ENCODE measurements at places on chromosomes 3 and 15.

DNA sequence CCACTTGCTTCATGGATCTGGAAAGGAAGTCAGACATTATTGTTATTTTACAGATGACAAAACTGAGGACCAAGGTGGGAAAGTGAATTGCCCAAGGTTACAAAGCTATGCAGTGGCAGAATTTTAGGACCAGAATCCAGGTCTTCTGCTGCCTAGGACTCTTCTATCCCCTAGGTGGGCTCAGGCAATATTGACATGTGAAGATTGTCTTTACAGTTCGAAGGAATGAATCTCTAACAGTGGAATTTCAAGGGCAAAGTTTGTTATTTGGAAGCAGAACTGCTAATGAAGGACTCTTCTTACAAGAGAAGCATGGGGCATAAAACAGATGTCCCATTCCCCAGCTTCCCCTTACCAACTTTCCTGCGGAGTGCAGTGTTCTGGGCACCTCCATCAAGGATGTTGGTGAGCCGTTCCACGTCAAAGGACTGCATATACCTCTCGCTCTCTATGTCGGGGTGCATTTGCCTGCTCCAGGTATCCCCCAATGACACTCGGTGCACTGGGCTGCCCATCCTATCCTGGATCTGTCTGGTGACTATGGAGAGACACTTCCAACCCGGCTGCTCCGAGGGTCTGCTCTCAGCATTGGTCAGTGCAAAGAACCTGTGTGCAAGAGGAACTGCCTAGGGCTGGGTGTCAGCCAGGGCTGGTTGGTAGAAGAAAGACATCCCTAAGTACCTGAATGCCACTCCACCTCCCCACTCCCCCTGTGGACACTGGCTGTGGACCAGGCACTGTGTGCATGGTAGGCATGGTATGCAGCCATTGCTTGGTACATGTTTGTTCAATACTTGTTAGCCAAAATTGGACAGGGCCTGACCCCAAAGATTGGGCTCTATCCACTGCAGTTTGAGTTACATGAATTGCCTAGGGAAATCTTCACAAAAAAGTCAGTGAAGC, 2.1 kb downstream of the ACOX2 start:
- no peak for DNase-seq

- DNase-seq = no peak
Observed at GRCh38 chr15:56102441-56102840, 109.0 kb upstream of the NEDD4 start.

DNA sequence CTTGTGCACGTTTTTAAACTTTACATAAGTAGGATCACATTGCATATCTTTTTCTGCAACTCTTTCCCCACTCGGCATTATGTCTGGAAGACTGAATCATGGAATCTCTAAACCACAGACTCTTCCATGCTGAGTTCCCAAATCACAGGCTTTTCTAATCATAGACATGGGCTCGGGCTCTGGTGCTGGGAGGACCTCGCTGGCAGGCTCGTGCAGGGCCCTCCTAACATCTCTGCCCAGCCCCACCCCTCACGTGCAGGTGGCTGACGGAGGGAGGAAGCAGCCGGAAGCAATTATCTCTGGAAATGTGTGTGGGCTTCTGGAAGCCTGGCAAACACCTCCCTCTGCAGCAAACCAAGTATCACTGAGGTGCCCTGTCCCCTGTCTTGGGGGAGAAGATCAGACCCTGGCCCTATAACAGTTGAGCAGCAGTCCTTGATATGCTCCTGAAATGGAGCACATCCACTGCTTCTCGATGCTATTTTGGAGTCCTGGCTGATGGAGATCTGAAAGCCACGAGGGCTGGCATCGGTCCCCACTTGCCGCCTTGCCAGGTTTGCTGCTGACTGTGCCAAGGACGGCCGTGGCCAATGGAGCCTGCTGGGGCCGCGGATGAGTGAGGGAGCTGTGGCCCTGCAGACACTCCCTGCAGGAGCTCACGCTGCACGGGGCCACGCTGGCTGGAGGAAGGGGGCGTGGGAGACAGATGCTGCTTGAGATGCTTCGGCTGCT, 4.4 kb upstream of the IQSEC1 start:
- no peak for DNase-seq

- DNase-seq = no peak
Observed at GRCh38 chr3:76096836-76097588, 311.7 kb upstream of the ZNF717 start.

GRCh38 chr3:120449701-120450599, 842 bp downstream of the FSTL1 start:
- peak; percentile 18 for DNase-seq

- DNase-seq = no peak
Observed at GRCh38 chr3:122893282-122893681, 98.4 kb downstream of the SLC49A4 start.

DNA sequence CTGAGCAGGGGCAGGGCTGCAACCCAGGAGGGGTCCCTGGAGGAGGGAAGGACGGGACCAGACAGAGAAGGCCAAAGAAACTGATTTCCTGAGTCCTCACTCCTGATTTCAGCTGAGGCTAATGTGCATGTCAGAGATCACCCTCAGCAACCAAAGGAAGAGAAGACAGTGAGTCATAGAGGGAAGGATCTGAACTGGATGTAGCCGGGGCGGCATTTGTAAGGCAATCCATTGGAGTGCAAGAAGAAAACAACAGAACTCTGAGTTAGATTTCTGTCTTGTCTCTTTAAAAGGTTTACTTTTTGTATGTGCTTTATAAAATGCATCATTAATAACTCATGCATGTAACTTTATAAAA, 105.3 kb upstream of the AGBL1 start:
- DNase-seq = no peak

DNA sequence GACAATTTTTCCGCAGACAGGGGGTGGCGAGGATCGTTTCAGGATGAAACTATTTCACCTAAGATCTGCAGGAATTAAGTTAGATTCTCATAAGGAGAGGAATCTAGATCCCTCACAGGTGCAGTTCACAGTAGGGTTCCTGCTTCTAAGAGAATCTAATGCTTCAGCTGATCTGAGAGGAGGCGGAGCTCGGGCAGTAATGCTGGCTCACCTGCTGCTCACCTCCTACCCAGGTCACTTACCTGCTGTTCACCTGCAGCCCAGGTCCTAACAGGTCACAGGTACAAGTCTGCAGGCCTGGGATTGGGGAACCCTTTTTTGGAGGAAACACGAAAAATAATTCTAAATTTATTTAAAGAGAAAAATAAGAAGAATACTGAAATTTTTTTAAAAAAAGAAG, 406.8 kb downstream of the MCTP2 start:
- DNase-seq = no peak

- DNase-seq = no peak
Observed at GRCh38 chr15:54803134-54803808, 393.5 kb downstream of the RSL24D1 start.

GRCh38 chr3:44510000-44510368, 32.5 kb upstream of the ZNF445 start:
- DNase-seq = no peak

- DNase-seq = no peak
Observed at GRCh38 chr15:68360721-68361120, 71.2 kb downstream of the ITGA11 start.

- DNase-seq = no peak
Observed at GRCh38 chr15:90873998-90874605, 5.7 kb downstream of the FURIN start.

DNA sequence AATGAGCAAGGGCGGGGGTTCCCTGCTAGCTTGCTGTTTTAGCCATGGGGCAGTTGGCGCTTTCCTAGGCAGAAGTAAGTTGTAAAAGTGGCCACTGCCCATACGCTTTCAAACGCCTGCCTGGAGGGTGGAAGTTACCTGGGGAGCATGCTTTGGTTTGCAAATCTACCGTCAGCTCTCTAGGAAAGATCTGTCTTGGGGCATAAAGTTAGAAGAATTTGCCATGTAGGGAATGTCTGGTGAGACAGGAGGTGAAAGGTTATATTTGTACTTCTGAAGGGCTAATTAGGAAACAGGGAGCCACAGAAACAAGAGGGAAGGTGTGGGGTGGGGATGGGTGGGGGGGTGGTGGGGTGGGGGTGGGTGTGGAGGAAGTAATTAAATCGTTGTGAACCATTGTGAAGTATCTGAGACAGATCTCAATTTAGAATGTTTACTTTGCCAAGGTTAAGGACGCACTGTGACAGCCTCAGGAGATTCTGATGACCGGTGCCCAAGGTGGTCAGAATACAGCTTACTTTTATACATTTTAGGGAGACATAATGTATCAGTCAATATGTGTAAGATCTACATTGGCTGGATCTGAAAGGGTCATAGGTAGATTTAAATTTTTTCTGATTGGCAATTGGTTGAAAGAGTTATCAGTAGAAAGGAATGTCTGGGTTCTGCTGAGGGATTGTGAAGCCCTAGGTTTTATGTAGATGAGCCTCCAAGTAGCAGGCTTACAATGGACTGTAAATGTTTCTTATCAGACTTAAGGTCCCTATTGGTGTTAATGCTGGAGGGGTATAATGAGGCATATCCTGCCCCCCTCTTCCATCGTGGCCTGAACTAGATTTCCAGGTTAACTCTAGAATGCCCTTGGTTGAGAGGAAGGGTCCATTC, 62.0 kb upstream of the GCNT3 start:
- DNase-seq = no peak

DNA sequence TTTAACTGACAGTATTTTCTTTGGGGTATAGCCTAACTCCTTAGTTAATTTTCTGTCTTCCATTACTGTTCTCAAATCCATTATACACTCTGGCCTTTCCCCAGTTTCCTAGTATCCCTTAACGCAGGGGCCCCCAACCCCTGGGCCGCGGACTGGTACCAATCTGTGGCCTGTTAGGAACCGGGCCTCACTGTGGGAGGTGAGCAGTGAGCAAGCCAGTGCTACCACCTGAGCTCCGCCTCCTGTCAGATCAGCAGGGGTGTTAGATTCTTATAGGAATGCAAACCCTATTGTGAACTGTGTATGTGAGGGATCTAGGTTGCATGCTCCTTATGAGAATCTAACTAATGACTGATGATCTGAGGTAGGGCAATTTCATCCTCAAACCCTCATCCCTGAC, 75.1 kb downstream of the DOCK3 start:
- no peak for DNase-seq

- DNase-seq = no peak
Observed at GRCh38 chr3:189561256-189561655, 69.9 kb upstream of the TP63 start.

- DNase-seq = no peak
Observed at GRCh38 chr3:112948346-112948838, 26.5 kb downstream of the CD200R1 start.

DNA sequence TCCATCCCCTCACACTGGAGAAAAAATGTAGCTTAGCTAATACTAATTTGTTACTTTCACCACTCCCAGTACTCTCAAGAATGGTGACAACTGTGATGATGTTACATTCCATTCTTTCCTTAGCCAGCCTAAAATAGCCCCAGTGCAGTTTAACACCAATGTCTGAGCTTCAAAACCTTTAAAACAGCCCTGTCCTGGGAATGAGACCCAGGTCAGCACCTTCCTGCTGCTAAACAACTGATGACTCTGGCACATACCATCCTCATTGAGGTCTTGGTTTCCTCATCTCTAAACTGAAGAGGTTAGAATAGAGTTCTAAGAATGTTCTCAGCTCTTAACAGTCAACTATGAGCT, 3.8 kb downstream of the SCAMP2 start:
- DNase-seq = no peak

- no peak for DNase-seq
Observed at GRCh38 chr3:42608581-42608980, 8.1 kb downstream of the NKTR start.

Data from activated T-cell treated with anti-CD3 and anti-CD28 coated beads, Interleukin-2, amount 50 U/mL, for 1 hour (primary cell).